ENCODE measurements at places on chromosomes 7 and 10.
A peak's percentile ranks its signal among the peaks of the same experiment; 100 is the strongest.

- no peak for DNase-seq
Measured at GRCh38 chr7:25427721-25428120, 199.4 kb upstream of the NPVF start.

DNA sequence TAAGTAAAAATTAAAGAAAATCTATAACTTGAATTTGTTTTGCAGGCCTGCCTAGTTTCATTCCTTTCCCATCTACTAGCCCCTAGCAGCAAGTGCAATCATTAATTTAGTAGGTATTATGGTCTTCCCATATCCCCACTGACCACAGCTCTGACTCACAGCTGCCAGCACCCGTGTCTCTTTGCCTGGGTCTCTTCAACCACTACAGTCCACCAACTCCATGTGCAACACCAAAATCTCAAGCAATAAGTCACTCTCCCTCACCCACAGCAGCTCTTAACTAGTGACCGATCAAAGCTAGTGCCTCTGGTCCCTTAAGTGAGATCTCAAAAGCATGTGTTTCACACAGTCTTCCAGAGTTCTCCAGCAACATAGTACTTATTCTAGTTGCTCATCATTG is 26.0 kb upstream of the THSD7A start:
- no peak for DNase-seq

- DNase-seq = no peak
Measured at GRCh38 chr7:93992421-93993110, 11.6 kb downstream of the BET1 start.

DNA sequence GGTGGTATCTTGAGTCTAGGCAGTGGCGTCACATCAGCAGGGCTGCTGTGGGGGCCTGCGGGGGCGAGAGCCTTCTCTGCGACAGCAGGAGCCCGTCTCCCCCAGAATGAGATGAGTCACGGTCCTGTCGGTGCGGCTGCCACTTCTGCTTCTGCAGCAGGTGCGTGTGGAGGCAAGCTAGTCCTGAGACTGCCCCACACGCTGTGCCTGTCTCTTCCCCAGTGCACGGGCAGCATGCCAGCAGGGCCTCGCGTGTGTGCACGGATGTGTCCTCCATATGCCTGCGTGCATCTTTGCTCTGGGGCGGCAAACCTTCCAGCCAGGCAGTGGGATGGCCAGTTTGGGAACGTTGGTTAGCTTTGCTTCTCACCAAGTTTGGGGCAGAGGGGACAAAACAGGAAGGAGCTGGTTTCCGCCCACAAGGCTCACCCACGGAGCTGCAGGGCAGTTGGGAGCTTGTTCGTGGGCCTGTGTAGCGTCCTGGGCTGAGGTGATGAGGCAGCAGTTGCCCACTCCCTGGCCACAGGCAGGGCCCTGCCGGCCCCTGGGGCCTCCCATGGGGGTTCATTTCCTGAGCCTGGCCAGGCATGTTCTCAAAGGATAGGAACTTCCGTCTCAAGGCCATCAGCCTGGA is 60.8 kb upstream of the PPIF start:
- peak; percentile 71 for DNase-seq

GRCh38 chr7:27170426-27171324 is 3.4 kb downstream of the HOXA10 start:
- no peak for DNase-seq
